Fibroblast of skin of right biceps (primary cell): ENCODE measurements at places on chromosomes 2 and 18.
A peak's percentile ranks its signal among the peaks of the same experiment; 100 is the strongest.

DNA sequence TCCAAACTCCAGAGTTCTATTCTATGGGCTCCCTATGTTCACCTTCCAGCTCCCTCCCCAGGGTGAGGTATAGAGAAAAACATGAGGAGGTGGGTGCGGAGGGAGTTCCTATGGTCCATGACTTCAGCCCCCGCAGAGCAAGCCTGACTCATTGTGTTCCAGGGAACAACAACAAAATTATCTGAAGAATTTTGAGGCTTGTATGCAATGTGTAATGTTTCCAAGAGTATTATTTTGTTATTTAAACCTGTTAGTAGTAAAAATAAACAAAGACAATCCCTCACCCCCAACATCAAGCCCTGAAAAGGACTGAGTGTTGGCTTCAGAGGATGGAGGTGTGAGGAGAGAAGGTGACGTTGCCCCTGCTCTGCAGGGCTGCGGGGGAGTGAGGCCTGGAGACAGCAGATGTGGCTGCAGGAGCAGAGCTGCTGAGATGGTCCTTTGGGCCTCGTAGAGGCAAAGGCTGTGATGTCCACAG is 29.0 kb downstream of the LAMA3 start:
- peak; percentile 76 for DNase-seq

GRCh38 chr2:45233301-45233700 is 224.0 kb upstream of the SIX2 start:
- no peak for DNase-seq

GRCh38 chr18:29779096-29779495 is 1263.4 kb downstream of the DSC3 start:
- peak; percentile 1 for DNase-seq

GRCh38 chr2:159558479-159558878 is 57.9 kb downstream of the BAZ2B start:
- DNase-seq, result no peak

- no peak for DNase-seq
These were observed 59.1 kb downstream of the NCK2 start for GRCh38 chr2:105803773-105804172.

DNA sequence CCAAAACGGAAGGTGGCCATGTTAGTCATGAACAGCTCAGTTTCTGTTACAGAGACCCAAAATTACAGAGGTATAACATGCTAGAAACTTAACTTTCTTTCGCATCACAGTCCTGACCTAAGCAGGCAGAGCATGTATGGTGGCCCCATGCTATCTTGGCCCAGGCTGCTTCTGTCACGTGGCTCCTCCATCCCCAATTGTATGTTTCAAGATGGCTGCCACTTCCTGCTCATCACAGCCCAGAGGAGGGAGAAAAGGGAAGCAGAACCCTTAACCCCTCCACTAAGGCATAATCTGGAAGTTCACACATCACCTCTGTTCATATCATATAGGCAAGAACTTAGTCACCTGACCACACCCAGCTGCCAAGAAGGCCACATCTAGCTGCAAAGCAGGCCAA is 28.7 kb downstream of the CDK15 start:
- DNase-seq, result no peak

GRCh38 chr2:241160318-241160717 is 10.1 kb downstream of the PPP1R7 start:
- no peak for DNase-seq

DNA sequence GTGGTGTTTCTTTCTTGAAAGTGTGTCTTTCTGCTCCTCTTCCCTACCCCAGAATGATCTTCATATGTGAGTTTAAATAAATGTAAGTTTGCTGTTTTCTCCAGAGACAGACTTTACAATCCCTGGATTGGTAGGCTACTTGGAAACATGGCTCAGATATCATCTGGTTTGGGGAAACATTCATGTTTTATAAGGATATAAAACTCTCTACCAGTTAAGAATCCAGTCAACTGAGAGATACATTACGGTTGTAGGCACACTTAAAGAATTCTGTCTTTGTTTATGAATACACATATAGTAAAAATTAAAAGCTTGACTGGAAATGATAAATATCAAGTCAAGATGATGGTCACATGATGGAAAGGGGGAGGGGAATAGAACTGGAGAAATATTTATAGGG is 739.3 kb downstream of the SLC4A3 start:
- no peak for DNase-seq

GRCh38 chr2:69565431-69565839 is 78.1 kb downstream of the AAK1 start:
- no peak for DNase-seq

GRCh38 chr18:23484561-23485182 is 18.6 kb upstream of the RMC1 start:
- DNase-seq, result no peak

DNA sequence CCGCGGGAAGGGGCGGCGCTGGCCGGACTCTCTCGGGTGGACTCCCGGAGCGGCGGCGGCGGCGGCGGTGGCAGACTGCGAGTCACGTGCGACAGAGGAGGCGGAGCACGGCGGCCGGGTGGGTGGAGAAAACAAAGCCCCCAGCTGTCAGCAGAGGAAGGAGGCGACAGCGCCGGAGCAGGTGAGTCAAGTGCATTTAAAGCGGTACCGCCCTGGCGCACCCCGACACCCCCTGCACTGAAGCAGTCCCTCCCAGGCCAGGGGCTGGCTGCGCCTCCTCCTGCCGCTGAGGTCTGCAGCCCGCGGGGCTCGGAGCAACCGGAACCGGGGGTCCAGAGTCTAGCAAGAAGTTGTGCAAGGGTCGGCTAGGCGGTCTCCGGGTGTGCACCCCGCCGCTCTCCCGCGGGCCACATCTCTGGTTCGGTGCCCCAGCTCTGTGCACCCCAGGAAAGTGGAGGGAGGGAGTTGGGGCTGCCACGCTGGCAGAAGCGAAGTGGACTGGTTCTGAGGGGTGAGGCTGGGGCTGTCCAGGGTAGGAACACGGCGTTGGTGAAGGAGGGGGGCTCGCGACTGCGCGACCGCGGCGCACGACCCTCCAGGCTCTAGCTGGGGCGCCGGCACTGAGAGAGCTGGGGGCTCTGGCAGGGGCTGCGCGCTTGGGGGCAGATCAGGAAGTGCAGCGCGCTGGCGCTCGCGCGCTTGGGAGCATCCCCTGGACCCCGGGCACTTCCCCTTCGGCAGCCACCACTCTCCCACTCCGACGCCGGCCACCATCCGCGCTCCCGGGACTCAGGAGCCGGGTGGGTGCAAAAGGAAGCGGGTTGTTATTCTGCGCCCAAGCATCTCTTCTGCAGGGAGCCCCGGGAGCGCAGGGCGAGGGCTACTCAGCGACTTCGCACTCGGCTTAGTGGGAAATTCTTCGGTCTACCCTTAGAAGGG is 64.0 kb upstream of the MAPRE2 start:
- peak; percentile 21 for DNase-seq

DNA sequence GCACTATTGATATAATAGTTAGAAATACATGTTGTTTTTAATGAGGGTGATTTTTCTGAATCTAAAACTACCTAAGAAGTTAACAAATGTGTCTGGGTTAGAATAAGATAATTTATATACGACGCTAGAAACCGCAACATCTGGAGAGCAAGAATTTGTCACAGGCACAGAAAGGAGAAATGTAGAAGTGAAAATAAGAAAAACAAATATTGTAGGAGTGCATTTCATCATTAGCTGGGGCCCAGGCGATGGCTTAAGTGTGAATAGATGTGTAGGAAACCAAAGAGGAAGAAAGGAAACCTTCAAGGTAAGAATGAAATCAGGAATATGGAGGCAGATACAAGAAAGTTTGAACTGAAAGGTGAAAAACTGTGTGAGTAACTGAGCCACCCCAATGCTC is 90.3 kb downstream of the LRP2 start:
- no peak for DNase-seq

GRCh38 chr18:51490417-51490816 is 292.9 kb upstream of the MEX3C start:
- no peak for DNase-seq

GRCh38 chr2:12456293-12457106 is 260.2 kb upstream of the TRIB2 start:
- peak; percentile 97 for DNase-seq

- no peak for DNase-seq
These were observed 165.7 kb upstream of the FN1 start for GRCh38 chr2:215601526-215601925.

DNA sequence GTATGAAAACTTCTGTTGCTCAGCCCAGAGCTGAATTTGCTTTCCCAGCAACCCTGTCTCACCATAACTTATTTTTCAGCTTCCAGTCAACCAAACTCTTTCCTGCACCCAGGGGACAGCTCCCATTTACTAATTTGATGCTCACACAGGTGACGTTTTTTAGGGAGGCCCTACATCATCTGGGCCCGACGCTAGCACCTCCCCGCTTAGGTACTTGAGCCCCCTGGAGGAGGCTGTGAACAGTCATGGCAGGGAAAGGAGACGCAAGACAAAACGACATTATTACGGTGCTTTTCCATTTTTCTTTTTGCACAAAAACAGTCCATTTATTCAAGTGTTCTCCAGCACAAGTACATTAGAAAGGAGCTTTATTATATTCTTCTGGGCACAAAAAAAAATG is 59.2 kb upstream of the POMC start:
- DNase-seq, result no peak

DNA sequence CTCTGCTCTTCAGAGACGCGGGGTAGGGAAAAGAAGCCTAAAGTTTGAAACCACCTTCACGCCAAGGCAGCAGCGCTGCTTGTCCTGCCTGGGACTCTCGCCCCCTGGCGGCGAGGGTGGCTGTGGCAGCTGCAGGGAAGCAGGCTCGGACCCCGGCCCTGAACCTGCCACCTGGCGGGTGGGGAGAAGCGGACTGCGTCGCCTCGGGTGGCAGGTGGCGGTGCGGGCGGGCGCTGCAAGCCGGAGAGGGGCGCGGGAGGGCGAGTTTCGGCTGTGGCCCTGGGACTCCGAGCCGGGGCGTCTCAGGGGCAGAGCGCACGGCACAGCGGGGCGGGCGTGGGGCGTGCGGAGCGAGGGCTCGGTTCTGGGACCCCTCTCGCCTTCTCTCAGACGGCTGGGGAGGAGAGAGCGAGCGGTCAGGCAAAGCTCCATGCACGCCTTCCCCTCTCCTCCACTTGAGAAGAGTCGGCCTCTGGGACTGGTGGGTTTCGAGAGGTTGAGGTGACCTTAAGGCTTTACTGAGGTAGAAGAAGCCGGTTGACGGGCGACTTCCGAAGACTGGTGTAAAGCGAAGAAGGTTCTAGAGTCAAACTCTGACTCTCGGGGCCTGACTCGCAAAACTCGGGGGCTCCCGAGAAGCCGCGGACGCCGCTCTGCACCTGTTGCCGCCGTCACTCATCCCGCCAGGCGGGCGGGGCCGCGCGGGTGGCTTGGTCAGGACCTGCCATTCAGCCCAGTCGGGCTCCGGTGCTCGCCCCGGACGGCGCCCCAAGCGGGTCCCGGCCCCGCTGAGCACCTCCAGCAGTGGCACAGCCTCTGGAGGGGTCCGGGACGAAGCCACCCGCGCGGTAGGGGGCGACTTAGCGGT is 1.1 kb upstream of the BOLL start:
- DNase-seq, result peak; percentile 17

DNA sequence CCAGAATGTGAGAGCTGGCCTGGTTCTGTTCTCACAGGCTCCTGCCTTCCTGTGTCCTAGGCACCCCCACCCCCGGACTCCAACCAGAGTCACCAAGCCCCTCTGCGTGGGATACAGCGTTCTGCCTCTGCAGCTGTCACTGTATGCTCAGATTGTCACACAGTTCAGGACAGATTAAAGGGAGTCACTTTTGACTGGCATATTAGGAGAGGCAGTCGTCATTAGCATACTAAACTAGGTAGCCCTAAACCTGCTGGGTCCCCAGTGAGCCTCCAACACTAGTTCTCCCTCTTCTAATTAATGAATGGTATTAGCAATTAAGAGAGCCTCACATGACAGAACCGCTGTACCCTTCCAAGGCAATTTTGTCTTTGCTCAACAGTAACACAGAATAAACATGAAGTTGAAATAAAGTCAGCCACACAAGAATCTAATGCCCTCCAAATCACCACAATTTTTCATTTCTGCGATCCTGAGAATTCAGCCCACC is 340.2 kb downstream of the CMPK2 start:
- no peak for DNase-seq

- peak; percentile 26 for DNase-seq
These were observed 45.4 kb upstream of the DLX2 start for GRCh38 chr2:172147944-172148650.

- DNase-seq, result peak; percentile 62
These were observed 35.8 kb downstream of the MFSD6 start for GRCh38 chr2:190443778-190444481.

DNA sequence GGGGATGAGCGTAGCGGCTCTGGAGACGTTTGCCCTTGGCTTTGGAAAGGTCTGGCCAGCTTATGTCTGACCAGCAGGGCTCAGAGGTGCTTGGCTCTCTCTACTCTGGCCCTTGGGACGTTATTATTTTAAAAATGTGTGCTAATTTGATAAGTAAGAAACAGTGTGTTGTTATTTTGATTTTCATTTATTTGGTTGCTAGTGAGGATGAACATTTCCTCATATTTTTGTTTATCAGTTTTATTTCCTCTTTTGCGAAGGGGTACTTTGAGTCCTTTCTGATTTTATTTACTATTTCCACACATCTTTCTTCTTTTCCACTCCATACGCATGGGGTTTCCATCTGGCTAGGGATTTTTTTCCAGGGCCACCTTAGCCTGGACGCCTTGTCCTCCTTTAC is 11.4 kb downstream of the CXCR4 start:
- DNase-seq, result no peak

GRCh38 chr2:600542-601386 is 76.4 kb downstream of the TMEM18 start:
- DNase-seq, result no peak

GRCh38 chr2:209653134-209653533 is 118.5 kb upstream of the UNC80 start:
- DNase-seq, result no peak

DNA sequence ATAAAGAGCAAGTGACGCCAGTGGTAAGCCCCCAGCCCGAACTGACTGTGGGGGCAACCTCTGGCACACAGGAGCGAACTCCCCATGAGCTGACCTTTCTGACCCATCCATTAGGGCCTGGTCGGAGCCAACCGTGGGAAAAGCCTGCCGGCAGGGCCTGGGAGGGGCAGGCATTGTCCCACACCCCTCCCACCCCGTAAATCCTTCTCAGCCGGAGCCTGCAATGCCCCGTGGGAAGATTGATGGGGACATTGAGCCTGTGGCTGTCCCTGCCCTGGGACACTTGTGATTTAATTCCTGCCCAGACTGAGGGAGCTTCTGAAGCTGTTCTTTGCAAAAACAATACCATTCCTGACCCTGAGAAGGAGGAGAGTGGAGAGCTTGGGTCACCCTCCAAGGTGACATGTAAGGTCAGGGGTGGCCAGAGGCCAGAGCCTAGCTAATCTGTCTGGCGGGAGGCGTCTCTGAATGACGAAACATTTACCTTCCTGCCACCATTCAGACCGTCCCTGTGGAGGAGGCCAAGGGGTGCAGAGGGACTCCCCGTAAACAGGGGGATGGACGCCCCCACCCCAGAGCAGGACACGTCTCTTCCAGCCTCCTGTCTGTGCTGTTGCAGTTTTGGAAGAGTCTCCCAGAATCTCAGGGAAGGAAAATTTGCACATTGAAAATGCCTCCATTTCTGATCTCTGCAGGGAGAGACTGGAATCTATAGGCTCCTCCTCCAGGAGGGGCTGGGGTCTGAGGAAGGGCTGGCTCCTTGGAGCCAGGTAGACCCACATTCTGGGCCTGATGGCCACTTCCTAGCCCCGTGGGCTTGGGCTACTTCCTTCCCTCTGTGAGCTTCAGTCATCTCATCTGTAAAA is 51.2 kb upstream of the HS6ST1 start:
- DNase-seq, result no peak

GRCh38 chr2:130823886-130824491 is 12.7 kb upstream of the ARHGEF4 start:
- no peak for DNase-seq

GRCh38 chr2:164735309-164735919 is 106.2 kb downstream of the COBLL1 start:
- DNase-seq, result peak; percentile 49
